Motor neuron (in vitro differentiated cells): ENCODE measurements at places on chromosomes 16 and 17.

DNA sequence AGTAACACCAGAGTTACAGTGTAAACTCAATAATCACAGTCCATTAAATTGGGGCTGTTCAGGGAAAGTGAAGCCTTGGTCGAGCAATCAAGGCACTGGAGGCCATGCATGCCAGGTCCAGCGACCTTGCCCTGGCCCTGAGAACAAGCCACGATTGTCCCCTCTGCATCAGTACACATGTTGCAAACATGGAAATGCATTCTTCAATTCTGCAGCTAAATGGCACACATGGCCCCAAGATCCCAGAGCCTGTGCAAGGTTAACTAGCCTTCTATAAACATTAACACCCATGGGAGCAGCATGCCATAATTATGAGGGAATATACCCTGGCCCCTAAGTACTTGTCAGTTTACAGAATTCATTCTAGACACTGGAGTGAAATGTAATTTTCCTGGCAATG, 204.7 kb downstream of the HS3ST3B1 start:
- ATAC-seq, result no peak

DNA sequence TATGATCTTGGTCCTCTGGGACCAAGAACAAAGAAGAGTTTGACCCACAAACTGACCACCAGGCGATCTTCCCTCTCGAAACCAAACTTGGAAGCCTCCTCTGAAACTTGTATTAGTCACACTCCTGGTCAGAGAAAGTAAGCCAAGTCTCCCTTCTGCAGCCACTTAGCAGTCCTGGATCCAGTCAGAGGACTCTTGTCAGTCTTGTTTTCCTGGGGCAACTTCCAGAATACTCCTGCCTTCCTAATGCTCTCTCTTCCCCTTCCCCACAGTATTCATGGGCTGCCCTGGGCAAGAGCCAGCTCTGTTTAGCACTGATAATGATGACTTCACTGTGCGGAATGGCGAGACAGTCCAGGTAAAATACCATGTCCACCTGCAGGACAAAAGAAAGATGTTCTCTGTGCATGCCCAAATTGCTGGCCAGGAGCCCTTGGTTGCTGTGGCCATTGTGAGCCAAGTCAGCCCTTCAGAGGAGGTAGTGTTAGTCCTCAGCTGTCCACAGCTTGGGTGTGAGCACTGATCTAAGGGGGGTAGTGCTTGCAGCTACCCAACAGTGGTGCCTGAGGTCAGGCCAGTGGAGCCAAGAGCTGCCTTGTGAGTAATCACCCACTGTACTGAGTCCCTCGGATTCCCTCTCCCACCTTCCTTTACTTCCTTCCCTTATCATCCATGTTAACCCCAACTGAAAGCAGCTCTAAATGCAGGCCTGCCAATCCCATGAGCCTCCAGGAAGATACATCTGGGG, 31.2 kb downstream of the CDH3 start:
- no peak for ATAC-seq

DNA sequence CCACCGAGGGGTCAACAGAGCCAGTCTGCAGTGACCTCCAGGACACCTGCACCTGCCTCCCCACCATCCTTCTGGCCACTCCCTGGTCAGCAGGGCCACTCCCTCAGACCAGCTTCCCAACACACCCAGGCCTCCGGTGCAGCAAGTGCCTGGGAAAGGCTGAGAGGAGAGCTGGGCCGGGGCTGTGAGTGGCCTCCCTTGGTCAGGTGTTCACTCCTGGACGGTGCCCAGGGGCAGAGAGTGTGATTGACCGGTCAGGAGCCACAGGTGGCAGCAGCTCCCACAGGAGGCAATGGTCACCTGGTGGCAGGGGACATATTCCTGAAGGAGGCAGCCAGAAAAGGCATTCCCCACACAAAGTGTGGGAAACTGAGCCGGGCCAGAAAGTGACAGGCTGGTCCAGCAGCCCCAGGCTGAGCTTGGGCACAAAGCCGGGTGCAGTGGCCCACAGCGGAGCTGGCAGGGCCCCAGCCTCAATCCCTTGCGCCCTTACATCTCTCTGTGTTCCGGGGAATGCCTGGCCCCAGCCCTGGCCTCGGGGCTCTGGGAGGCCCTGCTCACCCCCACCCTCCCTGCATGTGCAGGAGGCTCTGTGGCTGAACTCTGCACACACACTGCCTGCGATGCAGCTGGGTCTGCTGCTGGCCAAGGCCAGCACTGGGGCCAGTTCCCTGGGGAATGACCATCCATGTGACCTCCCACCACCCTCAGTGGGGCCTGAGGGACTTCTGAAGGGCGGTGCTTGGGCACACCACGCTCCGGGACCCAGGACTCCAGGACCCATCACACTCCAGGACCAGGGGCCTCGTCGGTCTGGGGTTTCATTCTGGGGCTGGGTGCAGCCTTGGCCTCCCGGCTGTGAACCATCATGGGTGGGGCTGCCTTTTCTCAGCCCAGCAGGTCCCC, 1.2 kb upstream of the C17orf99 start:
- peak; percentile 53 for ATAC-seq

DNA sequence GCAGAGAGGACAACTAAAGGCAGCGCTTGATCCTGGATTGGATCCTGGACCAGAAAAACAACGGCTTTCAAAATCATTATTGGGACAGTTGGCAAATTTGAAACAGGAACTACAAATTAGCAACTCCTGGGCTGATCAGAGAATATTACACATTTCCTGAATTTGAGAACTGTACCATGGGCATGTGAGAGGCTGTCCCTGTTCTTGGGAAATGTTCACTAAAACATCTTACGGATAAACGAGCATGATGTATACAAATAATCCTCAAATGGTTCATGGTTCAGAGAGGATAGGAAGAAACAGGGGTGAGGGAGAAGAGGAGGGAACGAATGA, 2.3 kb upstream of the ITGAE start:
- ATAC-seq, result no peak

- ATAC-seq, result peak; percentile 55
These were observed 5.5 kb downstream of the PCGF2 start for GRCh38 chr17:38742411-38743308.

DNA sequence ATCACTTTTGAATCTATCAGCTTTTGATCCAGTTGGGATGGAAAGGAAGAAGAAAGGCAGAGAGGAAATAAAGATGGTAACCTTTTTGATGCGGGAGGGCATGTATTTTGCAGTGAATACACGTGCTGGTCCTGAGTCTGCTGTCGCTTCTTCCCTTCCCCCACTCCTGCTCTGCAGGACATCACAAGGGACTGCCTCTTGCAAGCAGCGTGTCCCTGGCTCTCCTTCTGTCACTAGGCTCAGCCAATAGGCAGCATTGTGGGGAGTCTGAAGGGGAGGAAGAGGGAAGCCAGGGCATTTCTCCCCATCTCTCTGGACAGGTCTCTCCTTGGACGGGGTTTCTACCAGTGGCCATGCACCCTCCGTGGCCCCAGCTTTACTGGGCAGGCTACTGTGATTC, 15.7 kb upstream of the WFDC1 start:
- peak; percentile 90 for ATAC-seq
